ENCODE measurements at places on chromosomes 4 and X. TPM values are rescaled to one million over a fixed set of nuclear protein-coding genes. Genes with fewer than 3 reads are reported as not detected.

Gene CCDC158
- 0.03 TPM for total RNA-seq

Gene XG
- total RNA-seq = not detected

Gene NEUROG2
- total RNA-seq = not detected

Gene KLF8
- total RNA-seq = not detected

Gene RASSF6
- total RNA-seq = 0.76 TPM

Gene PRR32
- total RNA-seq = not detected

Gene IL21
- not detected for total RNA-seq

Gene IL15
- total RNA-seq = 8.3 TPM

Gene DDX53
- total RNA-seq = not detected

Gene TAF1
- 17.2 TPM for total RNA-seq

Gene MAGEA11
- total RNA-seq = not detected

Gene OPHN1
- 1.7 TPM for total RNA-seq

Gene NAT8L
- total RNA-seq = 13.7 TPM

Gene FHDC1
- 0.47 TPM for total RNA-seq
